Cortex of kidney (tissue), 1 donor: ENCODE measurements at places on chromosomes 4 and X.

DNA sequence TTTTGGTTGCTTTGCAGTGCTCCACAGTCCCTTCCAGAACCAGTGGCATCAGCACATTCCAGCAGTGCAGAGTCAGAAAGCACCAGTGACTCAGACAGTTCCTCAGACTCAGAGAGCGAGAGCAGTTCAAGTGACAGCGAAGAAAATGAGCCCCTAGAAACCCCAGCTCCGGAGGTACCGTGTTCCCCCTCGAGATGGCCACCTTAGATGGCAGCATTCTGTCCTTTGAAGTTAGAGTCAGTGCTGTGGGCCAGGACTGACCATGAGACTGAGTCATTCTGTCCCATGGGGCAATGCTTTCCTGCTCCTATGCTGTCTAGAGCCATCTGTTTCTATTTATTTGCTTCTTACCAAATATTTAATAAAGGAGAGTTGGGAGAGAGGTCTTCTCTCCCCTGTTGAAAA lies 112.3 kb downstream of the KLHL8 start:
- DNase-seq: no peak

- DNase-seq: no peak
These were observed 7.7 kb downstream of the SASH3 start for GRCh38 chrX:129787336-129788055.

DNA sequence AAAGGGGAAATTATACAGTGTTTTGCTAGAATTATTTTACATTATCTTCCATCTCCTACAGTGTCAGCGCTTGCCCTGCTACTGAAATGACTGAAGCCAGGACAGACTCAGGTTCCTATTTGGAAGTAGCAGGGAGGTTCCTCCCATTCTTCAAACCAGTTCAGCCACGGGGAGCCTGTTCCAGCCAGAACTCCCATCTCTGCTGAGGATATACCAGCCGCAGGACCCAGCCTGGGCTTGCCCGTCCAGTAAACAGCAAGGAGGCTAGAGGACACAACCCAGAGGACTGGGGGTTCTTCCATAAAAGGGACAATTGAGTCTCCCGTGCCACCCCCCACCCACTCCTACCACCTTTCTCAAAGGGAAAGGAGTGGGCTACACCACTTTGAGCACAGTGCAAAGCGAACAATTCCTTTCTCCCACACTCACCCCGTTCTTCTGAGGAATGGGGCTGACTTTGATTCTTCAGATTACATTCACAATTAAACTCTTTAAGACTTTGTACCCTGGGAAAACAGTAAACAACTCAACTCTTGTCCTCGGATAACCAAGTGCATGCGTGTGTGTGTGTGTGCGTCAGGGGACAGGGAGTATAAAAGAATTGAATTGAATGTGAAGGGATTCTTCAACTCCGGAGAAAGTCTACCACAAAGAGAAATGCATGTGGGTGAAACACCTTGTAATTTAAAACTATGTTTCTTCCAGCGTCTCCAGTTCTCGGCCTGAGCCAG lies 31.0 kb upstream of the PPARGC1A start:
- no peak for DNase-seq

DNA sequence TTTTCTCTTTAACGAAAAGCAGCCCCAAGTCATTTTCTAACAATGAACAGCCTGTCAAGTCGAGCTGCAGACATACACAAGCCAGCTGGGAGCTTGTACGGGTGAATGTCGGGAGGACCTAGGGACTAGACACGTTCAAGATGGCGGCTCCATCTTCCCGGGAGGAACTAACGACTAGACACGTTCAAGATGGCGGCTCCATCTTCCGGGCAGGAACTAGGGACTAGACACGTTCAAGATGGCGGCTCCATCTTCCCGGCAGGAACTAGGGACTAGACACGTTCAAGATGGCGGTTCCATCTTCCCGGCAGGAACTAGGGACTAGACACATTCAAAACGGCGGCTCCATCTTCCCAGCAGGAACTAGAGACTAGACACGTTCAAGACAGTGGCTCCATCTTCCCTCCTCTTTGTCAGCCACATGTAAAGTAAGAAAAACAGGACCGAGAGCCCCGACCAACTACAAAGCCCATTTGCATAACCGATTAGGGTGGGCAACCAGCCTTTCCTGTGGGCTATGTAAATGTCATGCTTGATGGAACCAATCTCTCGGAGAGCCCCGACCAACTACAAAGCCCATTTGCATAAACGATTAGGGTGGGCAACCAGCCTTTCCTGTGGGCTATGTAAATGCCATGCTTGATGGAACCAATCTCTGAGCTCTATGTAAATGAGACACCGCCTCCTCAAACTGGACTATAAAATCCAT lies 175.5 kb downstream of the DHRSX start:
- DNase-seq: no peak

- DNase-seq: no peak
These were observed 48.6 kb upstream of the AP1S2 start for GRCh38 chrX:15903186-15903681.

- DNase-seq: no peak
These were observed 386.6 kb upstream of the FGF16 start for GRCh38 chrX:77060572-77060971.

DNA sequence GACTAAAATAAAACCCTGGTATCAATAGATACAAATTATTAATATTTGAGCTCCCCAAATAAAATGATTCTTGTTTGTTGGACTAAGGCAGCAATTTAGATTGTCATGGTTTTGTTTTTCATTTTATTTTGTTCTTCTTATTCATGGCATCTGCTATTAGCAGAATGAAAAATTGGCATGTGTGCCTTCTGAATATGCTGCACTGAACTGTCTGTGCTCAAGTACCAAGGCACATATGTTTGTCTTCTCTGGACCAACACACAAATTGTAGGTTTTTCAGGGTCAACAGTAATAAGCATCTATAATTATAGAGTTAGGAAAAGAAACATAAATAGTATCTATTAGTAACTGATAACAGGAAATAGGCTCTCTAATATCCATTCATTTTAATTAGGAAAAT lies 121.1 kb downstream of the BANK1 start:
- no peak for DNase-seq

GRCh38 chr4:71290476-71290875 lies 48.3 kb upstream of the SLC4A4 start:
- no peak for DNase-seq

GRCh38 chr4:113499166-113499565 lies 262.4 kb downstream of the CAMK2D start:
- no peak for DNase-seq

DNA sequence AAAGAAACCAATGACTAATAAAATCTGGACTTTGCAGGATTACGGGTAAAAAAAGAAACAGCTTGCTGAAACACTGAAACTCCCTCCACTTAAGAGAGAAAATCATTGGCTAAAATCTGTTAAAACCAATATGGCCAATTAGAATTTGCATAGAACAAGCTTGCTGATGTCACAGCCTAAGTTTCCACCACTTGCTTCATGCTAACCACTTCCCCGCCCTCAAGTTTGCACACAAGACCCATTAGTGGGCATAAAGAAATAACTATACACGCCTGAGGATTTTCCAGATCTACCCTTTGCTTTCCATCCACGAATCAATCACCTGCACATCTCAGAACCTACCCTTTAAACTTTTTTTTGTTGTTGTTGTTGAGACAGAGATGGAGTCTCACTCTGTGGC lies 42.7 kb upstream of the PHEX start:
- no peak for DNase-seq

DNA sequence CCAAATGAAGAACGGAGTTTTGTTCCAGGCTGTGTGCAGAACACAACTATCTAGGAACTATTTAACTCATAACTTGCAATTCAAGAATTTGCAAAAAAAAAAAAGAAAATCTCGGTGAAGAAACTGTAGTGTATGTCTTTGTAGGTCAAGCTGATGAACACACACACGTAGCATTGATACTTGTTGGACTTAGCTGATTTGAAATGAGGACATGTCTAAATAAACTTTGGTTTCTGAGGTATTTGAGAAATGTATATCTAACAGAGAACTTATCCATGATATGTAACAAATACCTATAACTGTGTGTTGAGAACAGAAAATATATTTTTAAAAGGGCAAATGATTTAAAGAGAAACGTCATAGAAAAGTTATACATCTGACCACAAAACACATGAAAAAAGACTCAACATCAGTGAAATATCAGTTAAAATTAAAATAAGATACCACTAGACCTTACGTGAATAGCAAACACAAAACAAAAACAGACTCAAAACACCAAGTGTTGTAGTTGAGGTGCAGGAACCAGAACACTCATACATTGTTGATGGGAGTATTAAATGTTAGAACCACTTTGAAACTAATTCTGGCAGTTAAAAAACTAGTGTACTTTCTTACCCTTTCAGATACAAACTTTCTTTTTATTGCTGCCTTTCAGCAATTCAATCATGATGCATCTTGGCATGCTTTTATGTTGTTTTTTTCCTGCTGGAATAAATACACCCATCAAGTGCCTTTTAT lies 1535.8 kb upstream of the PCDH10 start:
- no peak for DNase-seq

- DNase-seq: no peak
These were observed 745.3 kb upstream of the MAGEB2 start for GRCh38 chrX:29470030-29470429.

DNA sequence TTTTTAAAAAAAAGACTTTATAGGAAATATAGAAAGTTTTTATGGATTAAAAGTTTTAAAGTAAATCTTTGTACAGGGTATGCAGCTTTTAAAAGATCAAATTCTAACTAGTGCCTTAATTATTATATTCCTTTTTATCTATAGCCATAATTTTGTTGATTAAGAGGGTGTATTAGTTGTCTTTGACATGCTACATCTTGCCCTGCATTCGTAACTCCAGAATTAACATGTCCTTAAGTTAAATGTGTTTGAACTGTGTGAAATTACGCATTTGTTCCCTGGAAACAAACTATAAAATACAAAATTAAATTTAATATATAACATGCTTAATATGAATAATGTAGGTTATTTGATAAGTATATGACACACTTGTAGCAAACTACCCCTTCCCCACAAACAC lies 66.3 kb downstream of the PTPN13 start:
- no peak for DNase-seq

DNA sequence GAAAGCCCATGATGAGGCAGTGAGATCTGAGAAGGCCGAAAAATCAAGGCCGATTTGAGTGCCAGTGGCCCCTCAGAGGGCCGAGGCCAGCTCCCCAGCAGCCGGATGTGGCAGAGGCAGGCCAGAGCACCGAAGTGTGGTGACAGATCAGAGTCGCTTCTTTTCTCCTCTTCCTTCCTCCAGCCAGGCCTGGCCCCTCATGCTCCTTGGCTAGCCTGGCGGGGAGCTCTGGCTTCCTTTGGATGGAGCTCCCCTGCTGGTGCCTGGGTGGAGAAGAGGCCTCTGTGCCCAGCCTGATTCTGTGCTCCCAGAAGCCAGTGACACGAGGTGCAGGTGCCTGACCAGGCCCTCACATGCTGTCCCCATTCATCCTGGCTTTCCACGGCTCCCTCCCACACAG lies 127.2 kb upstream of the PABPC4L start:
- no peak for DNase-seq

- no peak for DNase-seq
These were observed 768 bp downstream of the MID2 start for GRCh38 chrX:107826238-107827029.

GRCh38 chr4:3827616-3828492 lies 61.7 kb downstream of the ADRA2C start:
- DNase-seq: peak; percentile 69

DNA sequence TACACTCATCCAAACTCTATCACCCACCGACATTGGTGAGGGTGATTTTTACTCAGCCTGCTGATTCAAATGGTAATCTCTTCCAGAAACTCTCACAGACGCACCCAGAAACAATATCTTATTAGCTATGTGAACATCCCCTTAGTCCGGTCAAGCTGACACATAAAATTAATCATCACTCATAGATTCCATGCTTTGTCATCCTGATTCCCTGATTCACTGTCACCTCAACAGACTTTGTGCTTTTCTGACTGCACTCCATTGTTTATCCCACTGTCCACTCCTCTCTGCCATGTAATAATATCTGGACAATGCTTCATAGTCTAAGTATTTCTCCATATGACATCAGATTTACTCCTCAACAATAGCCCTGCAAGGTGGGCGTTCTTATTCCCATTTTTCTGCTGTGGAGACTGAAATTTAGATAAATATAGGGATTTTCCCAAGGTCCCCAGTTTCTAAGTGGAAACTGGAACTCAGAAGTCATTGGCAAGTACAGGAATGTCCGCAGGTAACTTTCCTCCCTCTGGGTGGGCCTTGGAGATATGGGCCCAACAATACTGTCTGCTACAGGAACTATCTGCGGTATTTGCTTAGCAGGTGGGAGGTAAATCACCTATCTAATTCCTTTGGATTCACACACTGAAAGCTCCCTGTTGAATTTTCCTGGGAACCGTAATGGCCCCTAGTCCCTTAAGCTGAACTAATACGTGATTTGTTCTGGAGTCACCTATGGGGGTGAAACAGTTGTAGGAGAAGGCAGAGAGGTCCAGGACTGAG lies 228.6 kb upstream of the BCOR start:
- no peak for DNase-seq

DNA sequence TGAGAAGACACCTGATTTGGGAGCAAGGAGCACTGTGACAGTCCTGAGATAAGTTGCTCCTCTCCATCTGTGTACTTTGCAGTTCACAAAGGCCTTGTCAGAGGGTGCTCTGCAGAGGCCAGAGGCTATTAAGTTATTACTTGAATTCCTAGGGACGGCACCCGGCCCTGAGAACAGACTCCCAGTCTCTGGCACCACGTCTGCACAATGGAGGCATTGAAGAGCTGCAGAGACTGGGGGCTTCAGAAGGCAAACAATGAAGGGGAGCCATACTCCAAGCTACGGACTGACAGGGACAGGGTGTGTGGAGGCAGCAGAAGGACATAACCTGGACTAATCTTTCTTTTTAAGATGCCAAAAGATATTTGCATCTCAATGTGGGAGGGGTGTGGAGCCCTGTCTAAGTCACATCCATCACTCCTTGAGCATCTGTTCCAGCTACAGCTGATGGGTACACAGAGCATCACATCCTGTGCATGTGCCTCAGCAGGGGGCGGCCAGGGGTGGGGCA lies 11.5 kb downstream of the RASGEF1B start:
- DNase-seq: no peak

DNA sequence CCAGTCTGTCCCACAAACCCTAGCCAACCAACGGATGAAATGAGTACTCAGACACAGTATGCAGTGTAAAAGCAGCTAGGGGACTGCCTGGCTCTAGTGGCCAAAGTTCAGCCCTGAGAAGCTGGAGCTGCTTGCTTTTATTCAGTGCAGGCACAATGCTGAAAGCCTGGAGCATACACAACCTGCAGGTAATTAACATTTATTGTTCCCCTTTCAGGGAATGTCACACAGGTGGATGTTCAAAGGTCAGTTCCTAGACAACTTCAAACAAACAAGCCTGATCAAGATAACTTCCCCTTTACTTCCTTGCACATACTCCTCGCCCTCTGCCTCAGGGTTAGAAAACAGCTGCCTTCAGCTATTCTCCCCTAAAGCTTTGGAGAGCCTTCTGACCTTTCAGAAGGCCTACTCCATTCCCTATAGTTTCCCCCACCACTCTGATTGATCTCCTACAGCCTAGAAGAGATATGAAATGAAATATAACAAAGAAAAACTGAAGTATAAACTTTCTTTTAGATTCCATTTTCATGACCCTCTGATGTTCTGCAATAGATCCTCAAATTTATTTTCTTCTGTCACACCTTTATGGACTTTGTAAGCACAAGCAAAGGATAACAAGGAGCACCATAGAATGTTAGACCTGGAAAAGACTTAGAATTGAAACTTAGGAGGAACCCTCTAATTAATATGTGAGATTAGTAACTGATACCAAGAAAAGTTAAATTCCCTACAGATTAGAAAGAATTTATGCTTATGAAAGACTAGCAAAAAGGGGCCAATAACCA lies 6.8 kb upstream of the DCAF8L1 start:
- no peak for DNase-seq
